IPS DF 19.7 (cell line): ENCODE measurements at places on chromosomes 11 and 22.

GRCh38 chr11:8826139-8826786 lies 84.7 kb upstream of the AKIP1 start:
- no peak for DNase-seq

DNA sequence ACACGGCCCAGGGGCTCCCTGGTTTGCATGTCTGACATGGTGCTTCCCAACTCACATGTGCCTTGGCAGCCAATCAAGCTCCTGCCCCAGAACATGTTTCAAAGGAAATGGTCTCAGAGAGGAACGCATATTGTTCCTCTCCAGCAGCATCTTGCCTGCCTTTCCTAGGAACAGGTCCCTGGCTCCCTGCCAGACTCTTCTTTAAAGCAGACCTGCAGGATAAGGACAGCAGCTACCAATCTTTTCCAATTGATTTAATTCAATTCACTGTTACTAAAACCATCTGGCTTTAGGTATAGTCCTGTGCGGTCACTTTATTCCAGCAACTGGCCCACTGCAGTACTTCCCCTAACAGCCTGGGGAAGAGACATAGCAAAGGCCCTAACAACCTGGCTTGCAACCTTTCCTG lies 79.9 kb downstream of the AMBRA1 start:
- no peak for DNase-seq

DNA sequence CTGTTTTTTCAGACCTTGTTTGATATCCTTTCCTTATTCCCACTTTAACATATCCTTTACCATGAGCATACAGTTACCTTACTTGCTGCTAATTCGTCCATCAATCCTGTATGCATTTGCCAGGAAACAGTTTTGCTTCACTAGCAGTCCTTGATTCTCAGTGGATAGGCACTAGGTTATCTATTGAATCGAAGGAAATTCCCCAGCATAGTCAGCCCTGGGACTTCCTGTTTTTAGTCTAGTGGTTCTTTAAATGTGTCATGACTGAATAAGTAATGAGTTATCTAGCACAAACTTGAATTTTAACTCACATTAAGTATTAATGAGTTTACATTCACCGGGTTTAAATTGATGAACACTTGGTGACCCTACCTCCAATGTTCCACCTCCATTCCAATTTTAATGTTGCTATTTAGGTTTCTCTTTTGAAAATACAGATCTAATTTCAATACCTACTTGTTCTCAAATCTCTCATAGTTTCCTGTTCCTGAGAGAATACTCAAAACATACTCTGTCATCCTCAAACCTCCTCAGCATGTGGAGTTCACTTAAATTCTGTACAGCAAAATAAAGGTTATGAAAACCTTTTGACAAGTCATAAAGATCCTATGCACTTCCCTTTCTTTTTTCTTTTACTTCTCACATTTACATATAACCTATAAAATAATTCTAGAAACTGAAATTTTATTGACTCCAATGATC lies 1375.1 kb upstream of the TENM4 start:
- DNase-seq = no peak

GRCh38 chr22:46056546-46057245 lies 79.7 kb upstream of the WNT7B start:
- no peak for DNase-seq

GRCh38 chr22:46147471-46148267 lies 2.7 kb upstream of the PPARA start:
- no peak for DNase-seq

GRCh38 chr11:90221803-90222458 lies 918 bp downstream of the CHORDC1 start:
- DNase-seq = no peak

- no peak for DNase-seq
These were observed 18.2 kb upstream of the CD81 start for GRCh38 chr11:2358754-2359442.

DNA sequence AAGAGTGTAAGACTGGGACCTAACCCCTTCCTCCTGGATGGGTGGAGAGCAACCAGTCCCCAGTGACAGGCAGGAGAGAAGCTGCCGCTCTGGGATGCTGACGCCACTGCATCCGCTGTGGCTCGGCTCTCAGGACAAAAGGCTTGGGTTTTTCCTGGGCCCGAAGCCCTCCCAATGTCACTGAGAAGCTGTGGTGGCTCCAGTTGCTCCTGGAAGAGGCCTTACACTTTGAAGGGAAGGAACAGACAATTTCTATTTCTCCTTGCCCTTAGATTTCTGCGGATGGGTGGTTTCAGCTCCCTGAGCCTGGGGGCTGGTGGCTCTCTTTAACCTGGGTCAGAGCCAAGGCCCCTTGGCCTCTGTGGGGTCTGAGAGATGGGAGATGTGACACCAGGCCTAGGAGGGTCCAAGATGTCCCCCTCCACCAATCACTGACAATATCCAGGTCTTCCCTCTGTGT lies 21.4 kb downstream of the TPBGL start:
- DNase-seq = no peak

DNA sequence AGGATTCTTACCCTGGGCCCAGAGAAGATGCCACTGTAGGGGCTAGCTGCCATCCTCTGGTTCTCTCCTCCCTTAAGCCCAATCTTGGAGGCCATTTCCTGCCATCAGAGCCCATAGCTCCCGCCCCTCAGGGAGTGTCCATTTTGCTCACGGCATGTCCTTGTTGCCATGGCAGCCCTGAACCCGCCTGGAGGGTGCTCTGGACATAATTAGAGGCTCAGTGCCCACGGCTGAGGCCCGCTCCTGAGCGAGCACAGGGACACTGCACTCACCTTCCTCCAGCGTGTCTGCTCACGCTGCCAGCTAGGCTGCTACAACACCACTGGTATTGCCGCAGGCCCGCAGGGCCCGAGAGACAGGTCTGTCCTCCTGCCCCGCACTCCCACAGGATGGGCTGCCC lies 11.1 kb upstream of the SUSD2 start:
- DNase-seq = no peak

DNA sequence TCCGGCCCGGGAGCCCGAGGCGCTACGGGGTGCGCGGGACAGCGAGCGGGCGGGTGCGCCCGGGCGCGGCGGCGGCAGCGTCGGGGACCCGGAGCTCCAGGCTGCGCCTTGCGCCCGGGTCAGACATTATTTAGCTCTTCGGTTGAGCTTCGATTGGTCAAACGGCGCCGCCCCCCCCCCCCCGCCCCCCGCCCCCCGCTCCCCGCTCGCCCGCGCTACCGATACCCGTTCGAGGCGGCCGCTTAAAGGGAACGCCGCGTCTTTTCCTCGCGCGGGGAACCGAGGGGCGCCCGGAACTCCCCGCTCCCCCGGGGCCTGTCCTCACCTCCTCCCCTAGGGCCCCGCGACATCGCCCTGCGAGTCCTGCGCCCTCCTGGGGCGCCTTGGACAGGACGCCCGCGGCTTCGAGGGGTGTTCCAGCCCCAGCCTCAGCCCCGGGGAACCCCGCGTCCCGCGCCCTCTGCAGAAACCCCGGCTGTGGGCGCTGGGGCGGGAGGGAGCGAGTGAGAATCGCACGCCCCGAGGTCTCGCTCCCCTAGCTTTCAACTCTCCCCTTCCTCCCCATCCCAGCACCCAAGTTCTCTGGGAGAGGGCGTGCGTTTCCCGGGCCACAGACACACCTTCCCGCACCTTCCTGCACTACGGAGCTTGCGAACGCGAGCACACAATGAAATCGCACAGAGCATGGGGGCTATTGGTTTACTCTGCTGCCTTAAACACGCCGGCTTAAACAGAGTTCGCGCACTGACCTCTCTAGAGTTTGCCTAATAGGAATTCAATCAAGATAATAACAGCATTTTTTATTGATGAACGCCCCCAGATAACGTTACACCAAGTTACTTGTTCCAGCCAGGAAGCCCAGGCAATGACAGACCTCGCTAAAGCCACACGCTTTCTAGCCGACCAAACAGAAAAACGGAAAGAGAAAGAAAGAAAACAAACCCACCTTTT lies at the start of gene BDNF:
TSS of gene BDNF (minus strand) at position 105 of the 951 bp plus-strand sequence. CDS start 41,891 bp downstream, outside the sequence.
- no peak for DNase-seq

GRCh38 chr22:17336061-17336460 lies 33.2 kb upstream of the CECR2 start:
- no peak for DNase-seq

DNA sequence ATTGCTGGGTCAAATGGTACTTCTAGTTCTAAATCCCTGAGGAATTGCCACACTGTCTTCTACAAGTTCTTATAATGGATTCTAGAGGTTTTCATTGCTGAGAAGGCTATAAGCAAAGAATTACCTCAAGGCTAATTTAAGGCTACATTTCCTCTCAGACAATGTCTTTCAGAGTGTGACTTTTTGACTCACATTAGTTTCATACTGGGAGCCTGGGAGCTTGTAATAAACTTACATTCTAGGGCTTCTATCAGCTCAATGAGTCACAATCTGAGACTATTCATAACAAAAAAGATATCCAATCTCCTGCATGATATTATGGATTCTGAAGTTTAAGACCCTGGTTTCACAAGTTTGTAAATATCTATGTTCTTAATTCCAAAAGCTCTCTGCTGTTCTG lies 408.7 kb downstream of the LRRC4C start:
- no peak for DNase-seq

DNA sequence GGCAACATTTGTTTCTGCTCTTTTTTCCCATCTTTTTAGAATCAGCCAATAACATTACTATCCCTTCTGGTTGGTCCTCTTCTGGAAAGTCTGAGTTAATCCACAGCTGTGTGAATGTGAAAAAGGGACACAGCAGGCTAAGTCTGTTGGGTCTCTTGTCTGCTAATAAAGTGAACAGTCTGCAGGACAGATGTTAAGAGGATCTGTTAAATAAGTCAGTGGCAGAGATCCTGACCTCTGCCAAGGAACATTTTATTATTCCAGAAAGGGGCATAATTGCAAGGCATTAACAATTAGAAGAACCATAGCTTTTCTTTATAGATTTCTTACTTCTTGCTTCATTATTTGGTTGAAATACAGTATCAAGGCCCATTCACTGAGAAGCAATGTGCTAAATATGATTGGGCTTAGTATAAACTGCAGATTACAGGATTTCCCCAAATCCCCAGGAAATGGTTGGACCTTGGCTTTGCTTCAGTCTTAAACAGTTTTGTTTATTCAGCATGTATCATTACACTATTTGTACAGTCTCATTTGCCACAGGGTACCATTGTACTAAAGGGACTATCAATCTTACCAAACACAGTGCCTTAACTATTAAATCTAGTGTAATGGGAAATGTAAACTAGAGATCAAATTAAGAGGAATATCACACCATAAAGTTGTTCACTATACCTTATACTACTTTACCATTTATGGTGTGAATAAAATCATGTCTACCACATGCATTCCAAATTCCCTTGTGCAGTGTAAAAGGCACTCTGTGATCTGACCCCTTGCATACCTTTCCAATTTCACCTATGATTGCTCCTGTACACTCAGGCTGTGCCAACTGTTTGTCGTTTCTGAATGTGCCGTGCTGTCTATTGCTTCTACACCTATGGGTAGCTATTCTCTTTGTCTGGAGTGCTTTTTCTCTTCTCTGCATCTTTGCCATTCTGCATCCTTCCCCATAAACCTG lies 274.0 kb downstream of the SOX6 start:
- DNase-seq = no peak

GRCh38 chr11:47369676-47370075 lies 8.7 kb downstream of the SPI1 start:
- no peak for DNase-seq

GRCh38 chr11:80970037-80970436 lies 1529.2 kb upstream of the TENM4 start:
- DNase-seq = no peak

DNA sequence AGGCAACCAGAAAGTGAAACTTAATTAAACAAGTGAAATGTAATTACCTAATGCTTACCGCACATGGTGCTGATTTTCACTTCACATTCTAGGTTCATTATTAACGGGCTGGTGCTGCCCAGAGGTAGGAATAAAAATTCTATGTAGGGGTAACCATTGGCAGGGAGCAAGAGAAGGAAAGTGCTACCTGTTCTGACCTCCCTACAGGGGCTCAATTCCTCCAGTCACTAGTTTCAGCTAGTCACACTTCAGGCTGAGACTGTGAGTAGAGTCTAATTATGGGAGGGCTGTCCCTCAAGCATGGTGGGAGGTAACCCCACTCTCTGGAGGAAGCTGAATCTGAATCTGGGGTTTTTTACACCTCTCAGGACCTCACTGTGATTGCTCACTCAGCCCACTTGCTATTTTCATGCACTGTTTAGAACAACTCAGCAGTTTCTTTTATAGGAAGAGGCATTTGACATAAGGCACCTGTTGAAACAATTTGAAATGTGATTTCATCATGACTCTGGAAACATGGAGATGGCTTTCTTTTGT lies 75.4 kb downstream of the MAML2 start:
- no peak for DNase-seq

DNA sequence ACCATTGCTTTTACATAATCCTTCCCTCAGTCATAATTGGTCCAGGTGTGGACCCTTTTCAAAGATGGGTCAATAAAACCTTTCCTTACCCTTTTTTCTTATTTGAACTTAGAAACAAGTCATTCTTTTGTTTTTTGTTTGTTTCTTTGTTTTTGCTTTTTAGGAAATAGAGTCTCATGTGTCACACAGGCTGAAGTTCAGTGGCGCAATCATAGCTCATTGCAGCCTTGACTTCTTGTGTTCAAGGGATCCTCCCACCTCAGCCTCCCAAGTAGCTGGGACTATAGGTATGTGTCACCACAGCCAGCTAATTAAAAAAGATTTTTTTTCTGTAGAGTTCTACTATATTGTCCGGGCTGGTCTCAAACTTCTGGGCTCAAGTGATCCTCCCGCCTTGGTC lies 9.4 kb upstream of the PHOX2A start:
- no peak for DNase-seq

DNA sequence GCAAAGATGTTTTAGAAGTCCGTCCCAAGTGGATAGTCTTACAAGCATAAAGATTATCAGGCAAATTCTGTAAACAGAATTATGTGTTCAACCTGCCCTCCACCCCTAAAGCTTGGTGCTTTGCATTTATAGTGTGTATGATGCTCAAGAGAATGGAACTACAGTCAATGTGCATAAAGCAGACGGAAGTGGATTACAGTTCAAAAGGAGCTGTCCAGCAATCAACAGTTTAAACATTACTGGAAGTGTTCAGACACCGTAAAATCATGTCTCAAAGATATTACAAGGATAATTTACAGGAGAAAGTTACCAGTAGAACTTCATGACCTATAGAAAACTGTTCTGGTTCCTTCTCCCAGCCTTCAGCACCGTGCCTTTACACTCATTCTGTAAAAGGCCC lies 1.0 kb downstream of the RIC3 start:
- DNase-seq = no peak

DNA sequence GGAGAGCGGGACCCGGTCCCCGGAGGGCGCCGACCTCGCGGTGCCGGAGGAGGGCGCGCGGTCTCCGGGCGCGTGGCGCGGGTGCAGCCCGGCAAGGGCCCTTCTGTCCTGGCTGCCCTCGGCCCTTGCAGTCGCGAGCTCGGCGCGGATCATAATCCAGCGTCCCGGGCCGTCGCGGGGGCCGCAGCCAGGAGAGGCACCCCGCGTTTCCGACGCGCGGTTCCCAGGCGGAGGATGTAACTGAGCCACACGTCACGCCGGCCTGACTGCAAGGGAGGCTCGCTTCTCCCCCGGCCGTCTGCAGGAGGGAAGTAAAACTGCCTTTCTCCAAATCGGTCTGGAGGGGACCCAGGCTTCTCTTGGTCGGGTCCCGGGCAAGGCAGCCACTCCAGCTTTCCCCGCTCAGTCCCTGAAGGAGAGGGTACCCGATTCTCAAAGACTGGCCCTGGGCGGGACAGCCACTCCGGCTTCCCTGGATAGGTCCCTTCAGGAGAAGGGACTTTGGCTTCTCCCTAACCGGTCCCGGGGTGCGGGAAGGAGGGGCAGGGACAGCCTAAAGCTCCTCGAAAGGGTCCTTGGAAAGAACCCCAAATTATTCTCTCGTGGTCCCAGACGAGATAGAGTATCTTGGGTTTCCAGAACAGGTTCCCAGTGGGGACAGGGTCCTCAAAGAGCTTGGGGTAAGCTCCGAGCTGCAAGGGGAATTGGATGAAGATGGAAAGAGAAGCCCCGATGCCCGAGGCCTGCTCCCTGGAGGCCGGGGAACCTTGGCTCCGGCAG lies 836 bp downstream of the SPON1 start:
- no peak for DNase-seq
